ENCODE measurements at places on chromosomes 1 and 21.

DNA sequence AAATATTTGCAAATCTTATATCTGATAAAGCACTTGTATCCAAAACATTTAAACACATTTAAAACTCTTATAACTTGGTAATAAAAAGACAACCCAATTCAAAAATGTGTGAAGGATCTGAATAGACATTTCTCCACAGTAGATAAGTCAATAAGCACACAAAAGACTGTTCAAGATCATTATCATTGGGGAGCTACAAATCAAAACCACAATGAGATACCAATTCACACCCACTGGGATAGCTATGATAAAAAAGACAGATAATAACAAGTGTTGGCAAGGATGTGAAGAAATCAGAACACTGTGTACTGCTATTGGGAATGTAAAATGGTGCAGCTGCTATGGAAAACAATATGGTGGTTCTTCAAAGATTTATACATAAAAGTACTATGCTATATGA lies 5.1 kb upstream of the LIN9 start:
- no peak for DNase-seq

- DNase-seq: no peak
Observed at GRCh38 chr1:180166436-180166800, 11.7 kb downstream of the QSOX1 start.

DNA sequence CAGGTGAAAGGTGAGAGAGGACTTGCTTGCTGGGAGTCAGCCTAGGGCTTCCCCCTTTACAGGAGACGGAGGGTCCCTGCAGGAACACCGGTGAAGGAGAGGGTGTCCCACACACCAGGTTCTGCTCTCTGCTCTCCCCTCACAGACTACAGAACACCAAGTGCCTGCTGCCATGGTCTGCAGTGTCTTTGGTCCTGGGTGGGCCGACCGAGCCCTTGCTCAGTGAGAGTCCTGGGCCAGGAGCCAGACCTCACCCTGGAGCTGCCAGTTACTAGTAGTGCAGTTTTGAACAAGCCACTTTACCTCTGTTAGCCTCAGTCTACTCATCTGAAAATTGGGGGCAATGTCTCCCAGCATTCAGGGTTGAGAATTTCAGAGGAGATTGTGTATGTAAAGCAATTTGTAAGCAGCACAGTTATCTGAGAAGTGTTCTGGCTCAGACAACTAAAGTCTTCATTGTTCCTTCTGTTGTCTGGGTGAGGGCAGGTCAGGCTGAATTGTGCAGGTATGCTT lies 2.7 kb upstream of the IL6R start:
- DNase-seq: no peak

DNA sequence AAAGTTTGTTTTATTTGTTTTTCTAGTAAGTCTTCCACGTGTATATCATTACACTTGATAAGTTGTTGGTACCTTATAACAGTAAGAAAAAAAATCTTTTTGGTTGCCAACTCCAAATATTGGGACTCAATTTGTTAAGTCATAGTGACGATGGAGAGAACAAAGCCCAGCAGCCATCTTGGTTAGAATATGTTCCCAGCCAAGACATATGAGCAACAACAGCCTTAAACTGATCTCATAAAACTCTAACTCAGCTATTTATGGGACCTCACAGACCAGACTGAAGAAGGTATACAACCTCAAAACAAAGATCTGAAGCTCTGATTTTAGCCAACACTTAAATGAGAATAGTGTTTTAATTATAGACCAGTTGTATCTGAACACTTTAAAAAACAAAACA lies 281.3 kb downstream of the VAV3 start:
- DNase-seq: no peak

GRCh38 chr1:175530622-175531375 lies 212.6 kb downstream of the TNR start:
- DNase-seq: no peak

GRCh38 chr1:59198564-59198963 lies 98.3 kb upstream of the FGGY start:
- DNase-seq: peak; percentile 42

GRCh38 chr21:41816583-41817165 lies 49.8 kb upstream of the RIPK4 start:
- DNase-seq: peak; percentile 48

- DNase-seq: no peak
Observed at GRCh38 chr1:51719146-51719545, 102.3 kb downstream of the OSBPL9 start.

- DNase-seq: peak; percentile 93
Observed at GRCh38 chr21:16891821-16892220, 621.0 kb upstream of the CXADR start.

DNA sequence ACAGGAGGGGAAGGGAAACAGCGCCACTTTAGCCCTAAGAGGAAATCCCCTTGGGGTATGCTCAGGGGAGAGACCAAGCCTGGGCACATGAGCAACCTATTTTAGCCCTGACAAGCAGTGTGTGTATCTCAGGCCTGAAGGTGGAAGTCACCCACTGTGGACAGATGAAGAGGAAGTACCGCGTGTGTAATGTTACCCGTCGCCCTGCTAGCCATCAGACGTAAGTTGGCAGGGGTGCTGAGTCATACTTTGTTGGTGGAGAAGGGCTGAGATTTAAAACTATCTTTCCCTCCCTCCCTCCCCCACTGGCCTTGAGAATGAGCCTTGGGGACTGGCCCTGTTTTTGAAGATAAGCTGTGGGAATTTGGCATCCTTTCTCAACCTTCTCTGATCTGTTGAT lies 11.2 kb downstream of the AGO1 start:
- DNase-seq: peak; percentile 54

GRCh38 chr1:241330619-241331327 lies 26.2 kb downstream of the RGS7 start:
- no peak for DNase-seq

- peak; percentile 17 for DNase-seq
Observed at GRCh38 chr1:35857830-35858229, 25.2 kb upstream of the AGO1 start.

GRCh38 chr1:94753171-94753972 lies 66.8 kb upstream of the SLC44A3 start:
- DNase-seq: no peak

DNA sequence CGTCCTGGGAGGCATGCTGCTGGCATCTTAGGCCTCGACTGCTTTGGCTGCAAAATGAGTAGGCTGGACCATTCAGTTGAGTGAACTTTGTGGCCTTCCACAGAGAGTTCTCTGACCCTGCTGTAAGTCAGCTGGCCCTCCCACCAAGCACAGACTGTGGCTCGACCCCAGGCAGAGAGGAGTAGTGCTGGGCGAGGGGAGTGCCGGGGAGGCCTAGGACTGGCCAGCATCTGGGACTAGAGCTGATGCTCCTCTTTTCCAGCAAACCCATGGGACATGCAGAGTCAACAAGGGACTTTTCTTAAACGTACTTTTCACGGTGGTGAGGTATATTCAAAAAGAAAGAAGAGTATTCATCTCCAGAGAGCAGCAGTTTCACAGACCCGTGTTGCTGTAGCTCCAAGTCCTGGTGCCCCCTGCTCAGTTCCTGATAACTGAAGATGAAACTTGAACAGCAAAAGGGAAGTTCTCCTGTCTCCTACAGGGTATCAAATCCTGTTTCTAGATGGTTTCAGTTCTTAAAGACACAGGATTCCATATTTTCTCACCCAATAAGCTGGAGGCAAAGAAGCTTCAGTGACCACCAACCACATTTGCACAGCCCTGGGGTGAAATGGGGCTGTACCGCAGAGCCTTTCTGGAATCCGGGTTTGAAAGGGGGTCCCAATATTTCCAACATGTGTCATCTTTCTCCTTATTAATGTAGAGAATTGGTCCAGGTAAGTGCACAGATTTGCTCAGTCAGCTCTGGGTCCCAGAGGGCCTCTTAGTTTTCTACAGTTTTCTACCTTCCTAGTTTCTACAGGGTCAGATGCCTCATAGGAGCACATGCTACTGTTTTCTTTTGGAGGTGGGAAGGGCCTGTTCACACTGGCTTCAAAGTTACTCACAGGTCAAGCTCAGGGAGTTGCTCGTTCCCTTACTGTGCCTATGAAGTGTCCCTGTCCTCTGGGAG lies 20.9 kb downstream of the BATF3 start:
- no peak for DNase-seq

DNA sequence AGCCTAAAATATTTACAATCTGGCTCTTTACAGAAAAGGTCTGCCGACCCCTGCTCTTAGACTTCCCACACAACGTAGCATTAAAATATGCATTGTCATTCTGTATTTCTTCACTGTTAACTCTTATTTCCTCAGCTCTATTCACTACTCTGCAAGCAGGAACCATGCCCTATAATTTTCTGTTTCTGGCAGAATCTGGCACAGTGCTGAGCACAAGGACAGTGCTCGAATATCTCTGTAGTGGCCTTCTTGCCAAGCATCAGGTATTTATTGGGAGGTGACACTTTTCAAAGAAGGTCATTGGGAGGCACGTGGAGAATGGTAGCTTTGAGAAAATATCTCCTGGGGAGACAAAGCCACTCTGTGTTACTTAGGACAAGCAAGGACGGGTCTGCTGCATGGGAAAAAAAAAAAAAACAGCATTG lies 77.9 kb downstream of the PSMG1 start:
- no peak for DNase-seq

- DNase-seq: peak; percentile 68
Observed at GRCh38 chr1:89794406-89794805, 26.4 kb upstream of the LRRC8D start.

GRCh38 chr1:234913278-234913649 lies 215.4 kb downstream of the TOMM20 start:
- no peak for DNase-seq

DNA sequence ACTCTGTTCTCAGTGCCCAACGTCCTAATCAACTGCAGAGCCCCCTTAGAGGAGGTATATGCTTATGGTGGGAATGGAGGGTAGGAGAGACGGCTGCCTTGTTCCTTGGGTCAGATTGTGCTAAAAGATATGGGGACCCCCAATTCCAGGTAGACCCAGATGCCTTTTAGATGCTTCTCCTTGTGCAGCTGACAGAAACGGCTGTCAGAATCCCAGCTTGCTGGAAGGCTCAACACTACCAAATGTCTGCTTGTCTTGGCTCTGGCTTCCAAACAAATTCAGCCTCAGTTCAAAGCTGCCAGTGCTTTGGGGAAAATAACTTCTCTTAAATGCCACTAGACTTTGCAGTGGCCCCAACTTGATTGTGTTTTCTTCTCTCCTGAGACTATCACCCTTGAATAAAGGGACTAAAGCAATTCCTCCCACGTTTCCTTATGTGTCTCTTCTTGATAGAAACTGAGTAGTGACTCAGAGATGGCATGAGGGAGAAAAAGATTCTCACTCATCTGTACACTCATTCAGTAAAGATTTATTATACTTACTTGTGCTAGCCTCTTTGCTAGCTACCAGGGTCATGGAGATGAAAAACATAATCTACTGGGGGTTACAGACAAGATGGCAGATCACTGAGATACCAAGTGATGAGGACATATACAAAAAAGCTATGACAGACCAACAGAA lies 3.4 kb upstream of the RNF19B start:
- peak; percentile 54 for DNase-seq

GRCh38 chr1:18922848-18923755 lies 20.7 kb upstream of the ALDH4A1 start:
- no peak for DNase-seq

DNA sequence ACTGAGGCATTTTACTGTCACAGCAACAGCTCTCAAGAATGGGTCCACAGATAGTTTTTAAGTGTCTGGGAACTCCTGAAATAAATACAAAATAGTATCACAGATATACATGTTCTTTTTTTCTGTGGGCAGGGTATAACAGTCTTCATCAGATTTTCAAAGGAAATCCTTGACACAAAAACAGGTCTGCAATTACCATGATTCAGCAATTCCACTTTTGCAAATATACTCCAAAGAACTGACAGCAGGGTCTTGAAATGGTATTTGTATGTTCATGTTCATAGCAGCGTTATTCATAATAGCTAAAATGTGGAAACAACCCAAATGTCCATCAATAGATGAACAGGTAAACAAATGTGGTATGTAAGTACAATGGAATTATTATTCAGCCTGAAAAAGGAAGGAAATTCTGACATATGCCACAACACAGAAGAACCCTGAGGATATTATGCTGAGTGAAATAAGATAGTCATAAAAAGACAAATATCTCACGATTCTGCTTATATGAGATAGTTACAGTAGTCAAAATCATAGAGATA lies 85.0 kb downstream of the EPS15 start:
- DNase-seq: no peak

GRCh38 chr1:181497870-181498269 lies 14.6 kb downstream of the CACNA1E start:
- no peak for DNase-seq

DNA sequence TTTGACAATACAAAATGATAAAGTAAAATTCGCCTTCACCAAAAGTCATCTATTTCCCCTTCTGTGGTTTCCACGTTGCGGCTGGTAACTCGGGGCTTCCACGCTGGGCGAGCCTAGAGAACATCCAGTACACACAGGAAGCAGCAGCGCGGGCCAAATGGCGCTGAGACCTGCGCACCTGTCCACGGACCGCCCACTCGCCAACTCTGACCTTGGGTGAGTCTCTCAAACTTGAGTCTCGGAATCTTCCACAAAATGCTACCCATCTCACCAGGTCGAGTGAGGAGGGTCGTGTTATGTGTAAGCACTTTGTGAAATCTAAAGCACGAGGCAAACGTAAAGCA lies 820 bp upstream of the TTF2 start:
- no peak for DNase-seq

DNA sequence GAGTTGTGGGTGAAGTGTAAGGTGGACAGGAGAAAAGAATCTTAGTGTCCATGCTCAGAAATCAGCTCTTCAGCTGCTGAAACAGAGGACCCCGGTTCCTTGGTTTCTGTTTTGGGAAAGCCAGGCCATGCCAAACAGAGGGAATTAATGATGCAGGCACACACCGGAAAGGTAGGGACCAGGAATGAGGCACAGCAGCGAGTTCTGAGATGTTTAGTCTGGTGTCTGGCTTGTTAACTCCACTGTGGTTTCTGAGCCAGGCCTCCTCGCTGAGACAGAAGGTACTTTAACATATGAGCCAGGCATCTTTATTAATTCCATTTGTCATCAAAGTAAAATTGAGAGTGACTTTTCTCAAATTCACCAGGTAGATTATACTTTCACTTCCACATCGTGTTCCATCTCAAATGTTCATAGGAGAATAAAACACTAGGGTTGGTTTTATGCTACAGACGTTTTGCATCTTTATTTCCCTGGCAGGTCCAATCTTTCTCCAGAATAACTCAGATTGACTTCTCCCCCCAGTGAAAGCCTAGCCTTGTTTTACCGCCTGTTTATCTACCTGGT lies 23.5 kb downstream of the LRRC8D start:
- peak; percentile 7 for DNase-seq

DNA sequence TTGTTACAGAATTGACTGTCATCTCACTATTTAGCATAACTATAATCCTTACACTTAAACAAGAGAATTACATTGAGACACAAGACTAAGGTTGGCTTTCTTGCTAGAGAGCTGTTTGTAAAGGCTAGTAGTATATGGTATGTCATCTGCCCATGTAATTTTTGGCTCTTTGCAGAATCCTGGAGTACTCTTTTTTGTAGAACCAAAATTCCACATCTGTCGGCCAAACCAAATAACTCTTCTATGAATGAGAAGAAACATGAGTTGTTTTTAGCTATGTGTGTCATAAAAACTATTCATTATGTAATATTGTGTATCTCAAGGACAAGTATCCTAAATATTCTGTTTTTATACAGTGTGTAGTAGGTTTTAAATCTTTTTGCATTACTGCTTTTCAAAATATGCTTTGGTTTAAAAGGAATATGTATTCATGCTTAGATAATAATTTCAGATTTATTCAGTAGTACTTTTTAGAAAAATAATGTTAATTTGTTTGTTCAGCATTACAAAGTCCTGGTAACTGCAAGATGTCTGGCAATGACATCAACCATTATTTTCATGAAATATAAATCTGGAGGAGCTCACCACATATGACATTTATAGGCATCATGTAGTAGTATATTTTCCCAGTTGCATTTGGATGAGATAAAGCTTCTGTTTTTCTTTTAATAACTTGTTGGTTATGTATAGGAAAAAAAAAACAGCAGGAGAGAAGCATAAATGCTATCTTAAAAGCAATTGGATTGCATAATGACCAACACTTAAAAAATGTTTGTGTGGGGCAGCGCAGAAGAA lies 159.8 kb downstream of the HS2ST1 start:
- peak; percentile 12 for DNase-seq
